Hematopoietic multipotent progenitor cell treated with erythropoietin and hydrocortisone succinate and interleukin-3 and kit ligand, for 8 days (in vitro differentiated cells): ENCODE measurements at places on chromosomes 4 and X.

GRCh38 chr4:162849937-162850336, 316.8 kb downstream of the NAF1 start:
- no peak for DNase-seq

GRCh38 chr4:102563000-102563399, 61.8 kb downstream of the NFKB1 start:
- DNase-seq, result no peak

DNA sequence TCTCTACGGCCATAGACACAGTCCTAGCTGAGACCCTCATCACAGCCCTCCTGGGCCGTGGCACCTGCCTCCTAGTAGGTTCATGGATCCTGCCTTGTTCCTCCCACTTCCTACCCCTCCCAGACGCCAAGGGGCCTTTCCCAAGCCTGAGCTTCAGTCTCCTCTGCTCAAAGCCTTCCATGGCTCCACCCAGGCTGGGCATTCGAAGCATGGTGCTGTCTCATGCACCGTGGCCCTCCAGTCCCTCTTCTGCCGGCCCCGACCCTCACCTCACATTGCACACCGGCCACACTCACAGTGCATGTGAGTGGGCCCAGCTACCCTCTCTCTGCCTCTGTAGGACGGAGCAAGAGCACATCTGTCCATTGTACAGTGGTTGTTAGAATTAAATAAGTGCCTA, 21.7 kb upstream of the KIAA0232 start:
- DNase-seq, result no peak

- DNase-seq, result no peak
These were observed 66.5 kb downstream of the DMP1 start for GRCh38 chr4:87716371-87717265.

DNA sequence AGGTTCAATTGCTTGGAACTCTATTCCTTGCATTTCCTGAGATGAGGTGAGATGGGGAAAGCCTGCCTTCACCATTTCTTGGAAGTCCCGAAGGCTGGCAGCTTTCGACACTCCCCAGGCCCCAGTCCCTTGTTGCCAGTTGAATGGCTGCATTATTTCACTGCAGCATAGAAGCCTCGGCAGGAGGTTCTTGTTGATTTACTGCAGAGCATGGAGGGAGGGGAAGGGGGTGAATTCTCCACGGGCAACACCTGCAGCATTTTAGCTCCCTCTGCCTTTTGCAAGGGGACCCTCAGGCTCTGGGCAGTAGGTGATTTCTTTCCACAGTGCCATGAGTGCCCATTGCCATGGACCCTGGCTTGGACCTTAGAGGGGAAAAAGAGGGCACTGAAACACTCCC, 10.7 kb upstream of the BCLAF3 start:
- DNase-seq, result no peak

GRCh38 chr4:11408233-11408967, 20.3 kb downstream of the HS3ST1 start:
- DNase-seq, result no peak

- no peak for DNase-seq
These were observed 296.8 kb upstream of the DIAPH2 start for GRCh38 chrX:96387801-96388200.

- no peak for DNase-seq
These were observed 289.7 kb downstream of the DKK2 start for GRCh38 chr4:106746451-106746850.

DNA sequence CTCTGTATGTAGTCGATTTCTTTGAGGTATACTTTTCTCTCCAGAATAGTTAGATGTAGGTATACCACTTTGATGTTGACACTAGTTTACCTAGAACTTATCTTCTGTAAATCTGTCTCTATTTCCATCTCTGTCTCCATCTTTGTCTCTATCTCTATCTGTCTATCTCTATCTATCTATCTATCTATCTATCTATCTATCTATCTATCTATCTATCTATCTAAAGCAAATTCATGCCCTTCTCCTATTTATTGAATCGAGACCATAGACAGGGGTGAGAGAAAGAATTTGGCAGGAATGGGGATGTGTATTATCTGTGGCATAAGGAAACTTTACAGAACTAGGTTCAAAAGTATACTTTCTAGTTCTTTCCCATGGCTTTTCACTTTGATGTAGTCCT, 21.4 kb downstream of the HPRT1 start:
- DNase-seq, result no peak

GRCh38 chr4:27066591-27066990, 205.9 kb downstream of the STIM2 start:
- DNase-seq, result peak; percentile 6

- no peak for DNase-seq
These were observed 161.4 kb upstream of the PACRGL start for GRCh38 chr4:20538905-20539304.

GRCh38 chrX:101022020-101022419, 29.9 kb downstream of the TRMT2B start:
- no peak for DNase-seq

DNA sequence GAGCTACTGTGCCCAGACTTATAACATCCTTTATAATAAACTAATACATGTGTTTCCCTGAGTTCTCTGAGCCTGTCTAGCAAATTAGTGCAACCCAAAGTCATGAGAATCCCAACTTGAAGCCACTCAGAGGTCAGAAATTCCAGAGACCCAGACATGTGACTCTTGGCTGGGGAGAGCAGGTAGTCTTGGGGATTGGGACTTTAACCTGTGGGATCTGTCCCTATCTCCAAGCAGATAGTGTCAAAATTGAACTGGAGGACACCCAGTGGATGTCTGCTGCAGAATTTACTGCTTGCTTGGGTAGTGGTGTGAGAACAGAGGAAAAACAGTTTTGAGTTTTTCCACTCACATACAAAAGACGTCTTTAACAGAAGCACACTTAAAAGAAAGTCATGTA, 26.4 kb downstream of the ELOVL6 start:
- no peak for DNase-seq

DNA sequence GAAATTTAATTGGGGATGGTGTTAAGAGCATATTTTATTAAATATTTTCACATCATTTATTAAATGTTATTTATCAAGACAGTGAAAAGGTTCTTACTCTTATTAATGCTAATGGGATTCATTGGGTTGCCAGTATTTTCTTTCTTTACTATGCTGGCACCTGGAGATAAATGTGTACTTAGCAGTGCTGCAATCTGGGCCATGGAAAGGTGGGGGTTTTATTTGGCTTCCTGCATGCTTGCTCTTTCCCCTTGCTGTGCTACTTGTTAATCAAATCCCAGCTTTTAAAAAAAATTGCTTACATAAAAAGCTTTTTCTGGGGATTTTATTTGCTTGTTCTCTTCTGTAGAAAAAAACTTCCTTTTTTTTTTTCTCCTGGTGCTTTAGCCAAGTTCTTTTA, 48.3 kb downstream of the ZAR1 start:
- no peak for DNase-seq

DNA sequence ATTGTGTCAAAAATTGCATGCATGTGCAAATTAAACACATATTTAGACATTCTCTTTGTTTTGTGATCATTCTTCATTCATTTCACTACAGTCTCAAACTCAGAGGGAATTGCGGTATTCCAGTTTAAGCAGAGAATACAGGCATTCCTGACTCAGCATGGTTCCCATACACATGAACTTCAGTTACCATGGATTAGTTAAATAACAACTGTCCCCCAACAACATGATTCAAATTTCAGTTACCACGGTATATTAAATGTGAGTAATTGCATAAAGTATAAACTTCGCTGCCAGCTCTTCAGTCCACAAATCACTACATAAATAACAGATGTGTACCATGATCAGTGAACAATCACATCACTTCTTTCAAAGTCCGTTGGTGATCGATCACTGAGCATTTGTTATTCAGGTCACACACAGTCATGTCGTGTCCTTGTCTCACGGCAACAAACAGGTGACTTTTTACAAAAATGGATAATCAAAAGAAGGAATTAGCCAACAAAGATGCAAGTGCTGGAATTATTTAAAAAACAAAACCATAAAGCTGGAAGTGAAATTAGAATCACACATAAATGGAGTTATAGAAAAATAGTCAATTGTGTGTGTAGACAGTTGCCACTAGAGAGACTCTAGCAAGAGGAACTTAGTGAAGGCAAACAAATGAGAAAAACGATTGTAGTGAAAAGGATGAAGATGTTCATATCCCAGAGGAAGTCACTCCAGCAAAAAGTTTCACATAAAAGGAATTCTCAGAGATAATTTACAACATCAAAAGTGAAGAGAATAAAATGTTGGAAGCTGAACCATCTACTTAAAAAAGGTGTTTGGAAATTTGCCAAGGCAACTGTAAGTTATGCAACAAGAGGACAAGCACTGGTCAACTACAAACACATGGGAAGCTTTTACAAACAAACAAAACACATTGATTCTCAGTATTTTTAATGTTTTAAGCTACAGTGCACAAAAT, 138.6 kb upstream of the SMARCAD1 start:
- no peak for DNase-seq

- no peak for DNase-seq
These were observed 37.9 kb downstream of the WDR1 start for GRCh38 chr4:10078481-10079233.

GRCh38 chrX:13050151-13050550, 5.7 kb upstream of the FAM9C start:
- DNase-seq, result no peak

DNA sequence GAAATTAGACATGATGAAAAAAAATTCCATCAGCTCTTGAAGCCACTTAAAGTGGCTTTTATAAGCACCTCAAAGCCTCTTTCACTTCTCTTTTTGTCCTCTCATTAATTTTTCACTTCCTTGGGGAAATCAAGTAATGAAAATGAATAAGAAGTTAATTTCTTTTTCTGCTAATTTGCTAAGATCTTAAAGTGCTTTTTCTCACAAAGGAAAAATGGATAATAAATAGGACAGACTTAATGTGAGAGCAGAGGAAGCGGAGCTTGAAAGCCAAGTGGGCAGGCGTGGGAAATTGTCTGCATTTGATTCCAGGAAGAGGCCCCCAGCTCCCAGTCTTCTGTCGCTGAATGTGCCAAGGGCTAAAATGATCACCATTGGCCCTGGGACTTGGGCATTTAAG, 28.6 kb downstream of the CDS1 start:
- no peak for DNase-seq

DNA sequence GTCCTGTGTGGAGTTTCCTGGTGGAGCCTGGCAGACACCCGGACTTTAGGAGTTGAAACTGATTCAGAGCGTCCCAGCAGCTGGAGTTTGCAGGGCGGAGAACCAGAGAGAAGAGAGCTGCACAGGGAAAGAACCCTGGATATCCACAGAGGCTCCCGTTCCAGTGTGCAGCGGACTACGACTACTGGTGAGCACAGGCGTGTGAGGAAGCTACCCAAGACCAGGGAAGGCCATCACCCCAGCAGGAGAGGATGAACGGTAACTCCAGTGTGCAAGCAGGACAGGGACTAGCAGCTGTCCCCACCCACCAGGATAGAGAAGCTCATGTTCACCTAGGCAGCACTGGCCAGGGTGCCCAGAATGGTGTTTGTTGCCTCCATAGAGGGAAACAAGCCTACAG, 2.3 kb downstream of the LAGE3 start:
- no peak for DNase-seq

GRCh38 chr4:187286525-187286924, 562.9 kb upstream of the FAT1 start:
- no peak for DNase-seq

DNA sequence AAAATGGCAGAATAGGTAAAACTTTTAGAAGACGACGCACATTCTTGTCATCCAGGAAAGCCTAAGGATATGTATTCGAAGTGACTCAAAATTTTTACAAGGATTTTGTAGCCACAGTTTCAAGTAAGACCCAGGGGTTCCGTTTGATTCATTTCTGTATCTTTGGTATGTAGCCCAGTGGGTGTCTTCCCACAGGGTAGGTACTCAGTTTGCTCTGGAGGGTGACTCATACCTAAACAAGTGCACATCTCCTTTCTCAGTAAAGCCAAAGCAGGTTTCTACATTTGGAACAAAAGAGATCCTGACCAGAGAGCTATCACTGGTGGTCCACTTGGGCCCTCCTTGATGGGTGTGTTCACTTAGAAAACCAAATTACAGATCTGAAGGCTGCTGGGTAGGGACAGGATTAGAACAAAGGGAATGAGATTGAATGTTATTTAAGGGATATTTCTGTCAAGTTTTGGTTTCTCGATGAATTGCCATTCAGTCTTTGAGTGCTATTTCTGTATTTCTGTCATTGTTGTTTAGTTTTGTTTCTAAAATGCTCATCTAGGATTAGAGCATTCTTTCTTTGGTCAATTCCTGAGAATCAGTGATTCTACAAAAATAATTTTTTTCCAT, 56.1 kb downstream of the PLS3 start:
- no peak for DNase-seq

DNA sequence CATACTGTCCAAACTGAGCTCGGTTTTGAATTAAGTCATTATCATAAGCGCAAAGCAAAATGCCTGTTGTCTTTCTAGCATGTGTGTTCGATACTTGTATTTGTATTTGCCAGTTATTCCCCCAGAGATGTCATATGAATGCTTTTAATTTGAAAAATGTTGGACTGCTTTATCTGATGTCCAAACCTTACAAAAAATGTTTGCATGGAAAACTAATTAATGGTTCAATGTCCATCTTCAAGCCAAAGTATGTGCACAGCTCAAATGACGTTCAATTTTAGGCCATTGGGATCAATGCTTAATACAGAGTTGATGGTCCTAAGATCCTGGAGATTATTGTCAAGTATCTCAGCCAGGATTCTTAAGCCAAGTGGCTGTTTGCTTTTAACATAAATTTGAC, 17.2 kb upstream of the HPGDS start:
- no peak for DNase-seq

- DNase-seq, result no peak
These were observed 316.0 kb downstream of the TRIML1 start for GRCh38 chr4:188455062-188455752.

DNA sequence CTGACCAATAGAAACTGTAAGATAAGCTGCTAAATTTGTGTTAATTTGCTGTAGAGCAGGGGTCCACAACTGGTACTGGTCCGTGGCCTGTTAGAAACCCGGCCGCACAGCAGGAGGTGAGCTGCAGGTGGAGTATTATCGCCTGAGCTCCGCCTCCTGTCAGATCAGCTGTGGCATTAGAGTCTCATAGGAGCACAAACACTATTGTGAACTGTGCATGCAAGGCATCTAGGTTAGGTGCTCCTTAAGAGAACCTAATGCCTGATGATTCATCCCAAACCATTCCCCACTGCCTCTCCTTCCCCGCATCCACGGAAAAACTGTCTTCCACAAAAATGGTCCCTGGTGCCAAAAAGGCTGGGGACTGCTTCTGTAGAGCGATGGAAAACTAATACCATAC, 19.7 kb downstream of the FBXW7 start:
- no peak for DNase-seq

DNA sequence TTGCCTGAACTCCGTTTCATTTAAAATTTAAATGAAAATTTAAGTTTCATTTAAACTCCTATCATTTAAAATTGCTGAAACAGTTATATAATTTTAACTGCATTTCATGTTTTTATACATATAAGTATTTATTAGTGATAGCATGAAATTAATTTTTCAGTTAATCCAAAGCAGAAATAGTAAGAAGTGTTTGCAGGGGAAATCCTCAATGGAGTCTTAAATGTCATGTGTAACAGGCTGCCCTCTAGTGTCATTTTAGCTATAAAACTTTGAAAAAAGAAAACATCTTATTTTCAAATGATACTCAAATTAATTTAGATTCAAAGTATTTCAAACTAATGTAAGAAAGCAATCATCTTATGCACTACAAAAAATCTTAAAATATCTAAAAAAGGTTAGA, 27.2 kb downstream of the TAPT1 start:
- DNase-seq, result peak; percentile 42

- no peak for DNase-seq
These were observed 1015.7 kb downstream of the FSTL5 start for GRCh38 chr4:161148051-161148450.

- DNase-seq, result peak; percentile 30
These were observed 638 bp downstream of the BLTP1 start for GRCh38 chr4:122152711-122153226.
